Cardiac septum (tissue), 1 donor: ENCODE measurements at places on chromosomes 5 and 9. TPM values are rescaled to one million over a fixed set of nuclear protein-coding genes. Genes with fewer than 3 reads are reported as not detected.

PTGS1 gene
- total RNA-seq: 2.9 TPM

VLDLR gene
- 127 TPM for total RNA-seq

DBH gene
- not detected for total RNA-seq

- DNase-seq: peak; percentile 38
These were observed 23.0 kb upstream of the SLC6A3 start for GRCh38 chr5:1468247-1468612.

GRCh38 chr9:121821326-121821725, 169.9 kb downstream of the DAB2IP start:
- no peak for DNase-seq

GRCh38 chr9:92059661-92060060, 55.6 kb downstream of the SPTLC1 start:
- DNase-seq: no peak
